ENCODE measurements at places on chromosomes 6 and 20. TPM values are rescaled to one million over a fixed set of nuclear protein-coding genes. Genes with fewer than 3 reads are reported as not detected.

Gene MOG
- not detected for polyA plus RNA-seq

Gene TRIM40
- polyA plus RNA-seq, result not detected

Gene WFDC12
- polyA plus RNA-seq, result not detected

Gene BAG2
- polyA plus RNA-seq, result 5.3 TPM

Gene CALHM4
- polyA plus RNA-seq, result not detected

Gene NPEPL1
- 2.8 TPM for polyA plus RNA-seq

Gene MYH7B
- 0.32 TPM for polyA plus RNA-seq

Gene SMLR1
- polyA plus RNA-seq, result not detected

Gene LTA
- polyA plus RNA-seq, result not detected

Gene MAFB
- 0.05 TPM for polyA plus RNA-seq

Gene BEND6
- 9.2 TPM for polyA plus RNA-seq

Gene CST4
- not detected for polyA plus RNA-seq

Gene PACSIN1
- polyA plus RNA-seq, result 0.02 TPM

Gene ZNF391
- polyA plus RNA-seq, result 1.1 TPM

Gene L3MBTL3
- polyA plus RNA-seq, result 12.6 TPM

Measured in SK-N-SH (cell line).